ENCODE measurements at places on chromosomes 7 and 10.

- no peak for DNase-seq
These were observed 204.6 kb downstream of the ARHGAP21 start for GRCh38 chr10:24518981-24519597.

DNA sequence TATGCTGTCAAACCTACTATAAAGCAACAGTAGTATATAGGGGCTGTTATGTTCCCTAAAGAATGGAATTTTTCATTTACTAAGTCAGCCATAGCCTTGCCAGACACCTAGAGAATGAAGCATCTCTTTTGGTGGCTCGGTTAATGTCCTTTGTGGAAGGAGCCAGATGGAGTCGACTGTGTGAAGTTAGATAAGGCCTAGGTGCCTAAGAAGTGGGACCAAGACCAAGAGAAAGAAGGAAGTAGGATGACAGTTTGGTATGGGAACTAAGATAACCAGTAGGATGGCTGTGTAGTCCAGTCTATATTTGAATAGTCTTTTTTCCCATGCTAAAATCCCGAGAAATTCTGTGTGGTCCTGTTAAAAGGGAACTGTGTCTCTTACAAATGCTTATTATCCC lies 62.2 kb downstream of the REEP3 start:
- no peak for DNase-seq

- DNase-seq, result no peak
These were observed 5.2 kb downstream of the ZNF655 start for GRCh38 chr7:99563650-99564049.

- DNase-seq, result no peak
These were observed 369.6 kb upstream of the VWC2 start for GRCh38 chr7:49403844-49404243.

DNA sequence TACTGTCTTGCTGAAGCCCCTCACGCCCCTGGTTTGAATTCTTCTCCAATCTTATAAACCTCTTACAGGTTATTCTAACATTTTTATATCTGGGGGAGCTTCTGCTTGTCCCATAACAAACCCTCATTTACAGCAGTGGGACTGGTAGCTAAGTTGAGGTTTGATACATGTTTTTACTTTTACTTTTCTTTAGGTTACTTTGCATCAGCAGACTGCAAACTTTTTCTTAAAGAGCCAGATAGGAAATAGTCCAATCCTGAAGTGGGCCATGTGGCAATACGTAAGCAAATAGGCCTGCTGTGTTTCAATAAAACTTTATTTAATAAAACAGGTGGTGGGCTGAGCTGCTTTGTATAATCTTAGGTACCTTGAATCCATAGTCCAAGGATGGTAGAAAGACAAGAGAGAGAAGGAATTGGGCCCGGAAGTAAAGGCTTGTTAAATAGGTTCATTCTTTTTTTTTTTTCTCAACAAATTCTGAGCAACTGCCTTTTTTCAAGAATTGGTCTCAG lies 27.3 kb downstream of the RAB18 start:
- DNase-seq, result no peak

DNA sequence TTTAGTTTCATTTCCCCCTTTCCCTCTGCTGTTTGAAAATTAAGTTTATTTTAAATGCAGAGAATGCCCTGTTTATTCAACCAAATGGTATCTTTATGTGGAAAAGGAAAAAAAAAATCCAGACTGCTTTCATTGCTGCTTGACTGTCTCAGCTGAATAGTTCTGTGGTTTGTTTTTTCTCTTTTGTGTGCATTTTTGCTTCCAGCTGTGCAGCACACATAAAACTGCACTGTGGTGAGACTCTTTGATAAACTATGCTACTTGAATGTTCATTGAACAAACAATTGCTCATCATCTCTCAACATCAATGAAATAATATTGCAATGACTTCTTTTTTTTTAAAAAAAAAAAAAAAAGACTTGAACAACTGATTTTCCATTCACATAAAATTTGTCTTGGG lies 78.6 kb upstream of the GLI3 start:
- no peak for DNase-seq

- no peak for DNase-seq
These were observed 76.7 kb upstream of the SAMD8 start for GRCh38 chr10:75034714-75035258.

DNA sequence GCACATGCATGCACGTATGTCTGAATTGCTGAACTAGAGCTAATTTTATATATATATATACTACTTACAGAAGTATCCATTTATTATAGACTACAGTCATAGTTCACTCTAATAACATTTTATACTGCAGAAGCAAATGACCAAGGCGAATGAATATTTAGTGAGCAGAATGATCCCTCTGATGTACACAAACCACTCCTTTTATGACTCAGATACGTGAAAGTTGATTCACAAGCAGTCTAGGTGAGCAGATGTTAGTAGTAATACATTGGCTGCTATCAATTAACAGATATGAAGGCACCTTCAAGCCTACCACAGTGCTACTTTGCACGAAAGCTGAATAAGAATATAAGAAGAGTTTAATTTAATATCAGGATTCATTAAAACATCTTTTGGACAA lies 10.4 kb downstream of the GPAM start:
- no peak for DNase-seq

GRCh38 chr7:7399707-7400106 lies 136.0 kb downstream of the COL28A1 start:
- no peak for DNase-seq

GRCh38 chr7:123916240-123916724 lies 8.8 kb upstream of the SPAM1 start:
- DNase-seq, result no peak

- no peak for DNase-seq
These were observed 54.8 kb downstream of the CREB3L2 start for GRCh38 chr7:137947046-137947445.
